ENCODE measurements at places on chromosomes 12 and 14.

- DNase-seq: no peak
Measured at GRCh38 chr12:125050868-125051267, 14.4 kb upstream of the AACS start.

DNA sequence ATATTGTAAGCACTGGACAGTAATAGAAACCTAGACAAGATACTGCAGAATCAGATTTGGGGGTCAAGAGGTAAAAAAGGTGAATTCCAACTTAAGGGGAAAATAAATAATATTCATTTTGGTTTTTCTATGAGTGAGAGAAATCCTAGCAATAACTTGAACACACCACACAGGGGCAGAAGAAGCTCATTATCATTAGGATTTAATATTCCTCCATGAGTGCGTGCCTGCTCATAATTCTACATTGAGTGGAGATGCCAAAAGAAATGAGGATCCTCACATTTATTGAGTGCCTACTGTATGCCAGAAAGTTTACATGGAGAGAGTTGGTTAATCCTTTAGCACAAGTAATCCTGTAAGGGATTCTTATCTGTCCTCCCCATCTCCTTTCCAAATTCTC is 40.5 kb upstream of the C14orf132 start:
- DNase-seq: no peak

DNA sequence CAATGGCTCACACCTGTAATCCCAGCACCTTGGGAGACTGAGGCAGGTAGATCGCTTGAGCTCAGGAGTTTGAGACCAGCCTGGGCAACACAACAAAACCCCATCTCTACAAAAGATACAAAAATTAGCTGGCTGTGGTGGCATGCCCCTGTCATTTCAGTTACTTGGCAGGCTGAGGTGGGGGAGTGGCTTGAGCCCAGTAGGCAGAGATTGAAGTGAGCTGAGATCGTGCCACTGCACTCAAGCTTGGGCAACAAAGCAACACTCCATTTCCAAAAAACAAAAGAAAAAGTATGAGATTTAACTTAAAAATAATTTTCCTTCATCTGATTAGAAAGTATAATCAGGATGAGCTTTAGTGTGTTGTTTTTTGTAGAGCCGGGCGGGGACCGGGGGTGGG is 47.9 kb upstream of the BCAT1 start:
- DNase-seq: no peak

DNA sequence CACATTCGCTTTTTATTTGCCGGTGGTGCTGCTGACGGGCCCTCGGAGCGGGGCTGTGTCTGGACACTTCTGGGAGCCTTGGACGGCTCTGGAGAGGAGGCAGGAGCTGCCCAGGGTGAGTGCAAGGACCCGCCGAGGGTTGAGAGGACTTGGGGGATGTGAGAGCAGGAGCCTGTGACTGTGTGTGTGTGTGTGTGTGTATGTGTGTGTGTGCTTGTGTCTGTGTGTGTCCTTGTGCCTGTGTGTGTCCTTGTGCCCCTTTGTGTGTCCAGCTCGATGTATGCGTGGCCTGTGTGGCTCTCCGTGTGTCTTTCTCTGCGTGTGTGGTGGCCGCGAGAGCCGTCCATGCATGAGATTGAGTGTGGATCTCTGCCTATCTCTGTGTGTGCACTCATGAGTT is 179.6 kb upstream of the MYL2 start:
- DNase-seq: no peak

DNA sequence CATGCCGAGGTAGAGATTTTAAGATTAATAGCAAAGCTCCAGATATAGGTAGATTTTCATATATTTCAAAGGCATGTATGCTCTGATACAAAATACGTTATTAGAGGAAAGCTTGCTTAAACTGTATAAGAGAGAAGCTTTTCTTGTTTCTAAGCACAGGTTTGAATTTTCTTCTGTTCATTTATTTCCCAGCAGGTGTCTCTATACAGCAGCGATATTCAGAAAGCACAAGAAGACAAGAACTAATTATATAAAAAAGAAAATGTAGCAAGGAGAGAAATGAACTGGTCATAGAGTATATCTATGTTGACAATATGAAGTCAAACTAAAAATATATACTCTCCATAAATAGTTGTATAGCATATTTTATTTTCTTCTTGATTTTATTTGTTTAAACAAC is 307.4 kb upstream of the NOVA1 start:
- no peak for DNase-seq

DNA sequence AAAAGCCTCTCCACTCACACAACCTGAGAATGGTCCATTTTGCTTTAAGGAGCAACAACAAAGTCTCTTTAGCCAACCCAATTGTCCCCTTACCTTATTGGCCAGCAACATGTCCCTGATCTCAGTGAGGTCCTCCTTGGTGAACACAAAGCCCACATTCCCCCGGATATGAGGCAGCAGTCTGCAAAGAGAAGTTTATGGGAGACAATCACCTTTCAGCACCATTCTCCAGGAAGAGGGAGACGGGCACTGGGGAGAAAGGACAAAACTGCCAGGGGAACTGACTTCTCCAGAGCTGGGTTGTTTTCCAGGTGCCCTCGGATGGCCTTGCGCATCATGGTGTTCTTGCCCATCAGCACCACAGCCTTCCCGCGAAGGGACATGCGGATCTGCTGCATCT is 1.9 kb downstream of the RPLP0 start:
- peak; percentile 41 for DNase-seq

Measured in activated T-cell treated with anti-CD3 and anti-CD28 coated beads, Interleukin-2, amount 50 U/mL, for 48 hours (primary cell).